Fibroblast of skin of back (primary cell): ENCODE measurements at places on chromosomes 16 and 17.

DNA sequence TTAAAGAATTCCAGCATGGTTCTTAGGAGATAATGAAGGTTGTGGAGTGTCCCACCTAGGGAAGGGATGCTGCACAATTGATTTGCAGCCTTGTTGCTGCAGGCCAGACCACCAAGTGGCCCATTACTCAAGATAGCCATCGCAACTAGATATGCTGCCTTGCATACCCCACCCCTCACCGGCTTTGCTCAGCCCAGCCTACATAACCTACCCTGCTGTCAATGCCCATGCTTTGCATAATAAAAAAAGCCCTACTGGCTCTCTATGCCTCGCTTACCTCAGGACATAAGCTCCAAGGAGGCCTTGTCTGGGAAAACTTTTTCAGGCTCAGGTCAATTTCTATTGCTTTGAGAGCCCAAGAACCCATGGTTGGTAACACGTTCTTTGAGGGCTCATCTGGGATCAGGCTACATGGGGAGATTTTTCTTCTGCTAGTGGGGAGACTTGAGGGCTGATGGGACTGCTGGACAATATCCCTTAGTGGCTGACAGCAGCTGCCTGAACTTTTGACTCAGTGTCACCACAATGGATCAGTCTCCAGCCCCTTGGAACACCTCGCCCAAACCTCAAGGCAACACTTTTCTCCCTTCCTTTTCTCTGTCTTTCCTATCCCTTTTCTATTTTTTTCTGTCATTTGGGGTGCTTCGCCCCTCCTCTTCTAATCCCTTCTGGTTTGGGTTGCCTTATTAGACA is 38.3 kb downstream of the SCPEP1 start:
- no peak for DNase-seq

GRCh38 chr16:2468233-2468724 is 2.8 kb upstream of the NTN3 start:
- DNase-seq = no peak

DNA sequence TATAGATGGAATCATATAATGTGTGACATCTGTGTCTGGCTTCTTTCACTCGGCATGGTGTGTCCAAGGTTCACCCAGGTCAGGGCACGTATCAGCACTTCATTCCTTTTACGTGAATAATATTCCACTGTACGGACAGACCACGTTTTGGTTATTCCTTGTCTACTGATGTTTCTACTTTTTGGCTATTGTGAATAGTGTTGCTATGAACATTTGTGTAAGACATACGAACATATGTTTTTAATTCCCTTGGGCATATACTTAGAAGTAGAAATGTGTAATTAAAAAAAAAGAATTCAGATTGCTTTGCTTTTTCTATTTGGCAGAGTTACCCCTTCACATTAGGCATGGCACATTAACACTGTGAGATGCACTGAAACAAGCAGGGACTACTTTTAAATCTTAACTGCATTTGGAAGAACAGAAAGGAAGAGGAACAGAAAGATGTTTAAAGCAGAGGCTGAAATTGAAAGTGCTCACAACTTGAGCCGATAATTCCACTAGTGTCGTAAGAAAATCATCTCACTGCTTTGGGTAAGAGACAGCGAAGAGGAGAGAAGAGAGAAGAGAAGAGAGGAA is 105.3 kb downstream of the VPS53 start:
- peak; percentile 48 for DNase-seq

- no peak for DNase-seq
These were observed 539 bp downstream of the LRRC45 start for GRCh38 chr17:82023447-82024241.

- DNase-seq = peak; percentile 68
These were observed 107.9 kb downstream of the SMG6 start for GRCh38 chr17:2195729-2196128.

GRCh38 chr16:86865851-86866662 is 287.7 kb downstream of the FOXL1 start:
- peak; percentile 57 for DNase-seq

DNA sequence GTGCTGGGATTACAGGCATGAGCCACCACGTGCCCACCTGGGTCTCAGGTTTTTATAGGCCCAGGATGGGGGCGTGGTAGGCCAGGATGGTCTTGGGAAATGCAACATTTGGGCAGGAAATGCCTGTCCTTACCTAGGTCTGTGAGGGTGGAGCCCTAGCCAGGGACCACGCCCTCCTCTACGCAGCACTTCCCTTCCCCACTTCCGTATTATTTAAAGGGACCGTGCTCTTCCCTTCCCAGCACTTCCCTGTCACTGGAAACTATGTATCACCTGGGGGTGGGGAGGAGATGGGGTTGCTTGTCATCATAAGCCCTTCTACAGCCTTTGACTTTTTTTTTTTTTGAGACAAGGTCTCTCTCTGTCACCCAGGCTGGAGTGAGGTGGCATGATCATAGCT is 238.9 kb upstream of the NLRP1 start:
- DNase-seq = no peak

- DNase-seq = peak; percentile 73
These were observed 54.3 kb downstream of the NEUROD2 start for GRCh38 chr17:39553341-39553945.

DNA sequence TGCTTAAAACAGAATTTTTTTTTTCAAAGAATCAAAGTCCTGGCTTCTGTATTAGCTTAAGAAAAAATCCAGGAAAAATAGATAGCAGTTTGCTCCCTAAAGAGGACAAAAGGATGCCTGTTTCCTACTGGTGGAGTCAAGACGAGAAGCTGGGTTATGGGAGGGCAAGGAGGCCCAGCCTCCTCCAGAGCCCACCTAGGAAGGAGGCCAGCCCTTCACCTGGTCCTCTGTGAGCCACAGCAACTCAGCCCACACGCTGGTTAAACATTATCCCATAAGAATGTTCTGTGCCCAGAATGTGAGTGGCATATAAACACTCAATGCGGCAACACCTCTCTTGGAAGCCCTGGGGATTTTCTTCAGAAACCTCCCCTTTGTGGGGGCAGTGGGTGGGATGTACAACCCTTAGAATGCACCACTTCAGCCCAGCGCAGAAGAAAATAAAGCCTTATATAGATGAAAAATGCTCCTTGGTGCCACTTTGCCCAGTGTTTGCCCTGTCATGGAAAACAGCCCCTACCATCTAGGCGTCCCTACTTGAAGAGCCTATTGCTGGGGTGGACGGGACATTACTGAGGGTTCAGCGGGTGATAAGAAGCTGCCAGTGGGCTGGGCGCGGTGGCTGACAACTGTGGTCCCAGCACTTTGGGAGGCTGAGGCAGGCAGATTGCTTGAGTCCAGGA is 48.0 kb downstream of the TEKT5 start:
- no peak for DNase-seq

DNA sequence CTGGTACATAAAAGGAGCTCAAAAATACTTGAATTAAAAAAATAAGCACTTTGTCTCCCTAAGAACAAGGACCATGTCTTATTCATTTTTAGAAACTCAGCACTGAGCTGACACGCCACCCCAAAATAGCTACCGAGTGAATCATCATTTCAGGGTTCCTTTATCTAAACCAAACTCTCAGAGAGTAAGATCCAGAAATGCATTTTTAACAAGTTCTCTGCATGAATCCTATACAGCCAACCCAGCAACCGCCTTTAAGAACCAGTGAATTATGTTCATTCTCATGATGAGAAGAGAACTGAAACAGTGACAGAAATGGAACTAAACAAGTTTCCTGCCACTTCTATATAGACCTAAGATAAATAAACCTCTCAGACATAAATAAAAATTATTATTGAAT is 8.7 kb downstream of the C16orf87 start:
- peak; percentile 70 for DNase-seq

GRCh38 chr17:56624309-56624708 is 30.8 kb downstream of the NOG start:
- no peak for DNase-seq

GRCh38 chr17:57849874-57850754 is at the start of gene MRPS23:
Gene MRPS23 (minus strand): TSS chr17:57850044. CDS start chr17:57850010, 34 bp downstream.
- peak; percentile 99 for DNase-seq

DNA sequence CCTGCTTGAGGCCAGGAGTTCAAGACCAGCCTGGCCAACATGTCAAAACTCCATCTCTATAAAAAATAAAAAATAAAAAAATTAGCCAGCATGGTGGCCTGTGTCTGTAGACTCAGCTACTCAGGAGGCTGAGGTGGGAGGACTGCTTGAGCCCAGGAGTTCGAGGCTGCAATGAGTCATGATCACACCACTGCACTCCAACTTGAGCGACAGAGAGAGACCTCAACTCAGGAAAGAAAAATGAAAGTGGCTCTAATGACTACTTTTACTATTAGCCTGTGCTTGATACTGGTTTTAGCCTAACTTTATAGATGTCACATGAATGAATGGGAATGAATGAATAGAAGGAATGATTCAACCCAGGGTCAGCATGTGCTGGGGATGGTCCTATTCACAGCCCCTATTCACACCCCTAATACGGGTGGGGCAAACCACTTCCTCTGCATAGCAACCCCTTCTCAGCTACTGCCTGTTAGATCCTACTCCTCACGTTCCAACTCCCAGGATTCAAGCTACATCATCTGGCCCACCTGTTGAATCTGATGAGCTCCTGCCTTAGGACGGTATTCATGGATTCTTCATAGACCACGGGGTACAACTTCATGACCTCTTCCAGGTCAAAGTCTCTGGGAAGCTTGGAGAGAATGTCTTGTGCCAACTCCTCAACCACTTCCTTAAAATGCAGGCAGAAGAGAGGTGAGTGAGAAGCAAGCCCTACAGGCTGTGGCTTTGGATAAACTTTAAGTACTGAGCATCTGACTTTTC is 40.5 kb downstream of the LYRM1 start:
- DNase-seq = no peak
